ENCODE measurements at places on chromosomes 3 and 15.

GRCh38 chr15:71228403-71228802 lies 113.1 kb downstream of the THSD4 start:
- DNase-seq = no peak

GRCh38 chr15:72838311-72838731 lies 54.8 kb upstream of the ADPGK start:
- no peak for DNase-seq

GRCh38 chr3:113839551-113839950 lies 963 bp downstream of the GRAMD1C start:
- no peak for DNase-seq

DNA sequence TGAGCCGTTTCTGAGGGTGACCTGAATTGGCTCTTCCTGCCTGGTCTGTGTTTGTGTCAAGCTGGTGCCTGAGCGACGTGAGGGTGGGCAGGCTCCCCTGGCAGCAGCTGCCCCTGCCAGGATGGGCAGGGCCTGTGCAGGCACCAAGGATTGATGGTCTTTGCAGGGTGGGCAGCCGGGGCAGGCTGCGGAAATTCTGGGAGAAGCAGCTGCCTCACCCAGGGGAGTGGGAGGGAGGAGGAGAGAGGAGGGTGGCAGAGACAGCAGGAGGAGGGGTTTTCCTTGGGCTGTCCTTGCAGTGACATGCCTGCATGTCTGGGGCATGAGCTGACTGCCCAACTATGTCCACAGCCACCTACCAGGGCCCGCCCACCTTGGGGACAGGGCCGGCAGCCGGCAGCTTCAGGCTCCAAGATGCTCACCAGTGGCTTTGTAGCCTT lies 27.9 kb upstream of the SLC6A6 start:
- peak; percentile 49 for DNase-seq

DNA sequence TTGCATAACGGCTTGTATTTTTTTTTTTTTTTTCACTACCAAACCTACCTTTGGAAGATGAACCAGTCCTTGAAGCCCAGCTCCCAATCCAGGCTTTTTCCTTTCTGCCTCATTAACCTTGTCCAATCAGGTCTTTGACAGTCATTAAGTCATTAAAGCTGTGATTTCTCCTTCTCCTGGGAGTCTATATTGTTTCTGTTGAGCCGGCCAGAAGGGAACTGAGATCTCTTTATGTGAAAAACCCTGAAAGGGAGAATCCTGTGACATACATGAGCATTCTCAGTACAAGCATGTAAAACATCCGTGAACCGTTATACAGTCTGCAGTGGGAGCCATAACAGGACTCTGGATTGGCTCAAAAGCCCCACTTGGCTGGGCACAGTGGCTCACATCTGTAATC lies 40.0 kb downstream of the ZNF589 start:
- DNase-seq = no peak

- DNase-seq = no peak
Observed at GRCh38 chr3:131922356-131922755, 112.5 kb downstream of the CPNE4 start.

DNA sequence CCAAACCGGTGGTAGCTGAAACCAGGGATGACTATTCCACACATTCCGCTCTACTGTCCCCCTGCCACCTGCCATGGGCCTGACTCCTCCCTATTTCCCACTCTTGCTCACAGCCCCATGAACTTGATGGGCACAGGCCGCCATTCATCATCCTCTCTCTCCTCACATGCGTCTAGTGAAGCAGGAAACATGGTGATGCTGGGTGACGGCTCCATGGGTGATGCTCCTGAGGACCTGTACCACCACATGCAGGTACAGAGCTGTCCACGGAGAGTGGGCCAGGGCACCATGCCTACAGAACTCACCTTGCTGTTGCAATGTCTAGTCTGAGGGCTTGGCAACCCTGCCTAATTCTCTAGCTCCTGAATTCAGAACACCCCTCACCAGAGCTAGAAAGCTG lies 23.3 kb upstream of the MANF start:
- DNase-seq = no peak

GRCh38 chr3:4722103-4722502 lies 229.0 kb downstream of the ITPR1 start:
- peak; percentile 74 for DNase-seq

GRCh38 chr3:16181361-16181760 lies 6.9 kb downstream of the GALNT15 start:
- no peak for DNase-seq

DNA sequence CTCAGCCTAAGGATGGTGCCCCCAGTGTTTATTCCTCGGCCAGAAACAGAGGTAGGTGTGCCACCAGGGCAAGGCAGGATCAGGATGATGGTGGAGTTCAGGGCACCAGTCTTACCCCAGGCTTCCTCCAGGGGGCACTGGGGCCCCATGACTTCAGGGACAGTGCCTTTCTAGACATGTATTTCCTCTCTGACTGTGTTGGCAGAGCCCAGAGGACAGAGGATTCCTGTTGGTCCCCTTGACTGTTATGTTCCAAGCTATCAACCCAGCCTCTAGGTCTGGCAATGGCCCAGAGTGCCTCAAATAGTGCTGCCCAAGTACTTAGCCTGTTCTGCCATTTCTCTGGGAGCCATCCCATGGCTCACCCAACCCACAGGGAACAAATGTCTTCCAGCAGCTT lies 2.8 kb downstream of the HEMK1 start:
- peak; percentile 64 for DNase-seq

DNA sequence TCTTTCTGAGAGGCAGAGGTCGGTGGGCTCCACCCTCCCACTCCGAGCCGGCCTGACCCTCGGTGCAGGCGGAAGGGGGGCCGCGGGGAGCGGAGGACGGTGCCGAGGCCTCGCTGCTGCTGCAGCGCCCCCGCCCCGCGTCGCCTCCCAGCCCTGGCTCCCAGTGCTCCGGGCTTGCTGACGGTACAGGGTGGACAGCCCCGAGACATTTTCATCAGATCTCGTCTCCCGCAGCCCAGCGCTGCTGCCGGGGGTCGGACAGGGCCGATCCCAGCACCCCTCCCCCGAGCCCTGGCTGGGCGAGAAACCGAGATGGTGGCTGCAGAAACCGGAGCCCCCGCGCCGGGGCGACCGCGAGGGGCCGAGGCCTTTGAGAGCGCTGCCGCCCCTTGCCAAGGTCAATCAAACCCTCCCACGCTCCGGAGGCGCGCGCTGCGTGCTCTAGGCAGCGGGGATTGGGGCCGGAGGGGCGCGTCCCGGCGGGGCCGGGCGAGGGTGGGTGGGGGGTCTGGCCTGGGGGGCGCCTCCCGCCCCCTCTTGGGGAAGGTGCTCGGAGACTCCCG lies 42.5 kb downstream of the EPHB3 start:
- DNase-seq = no peak

DNA sequence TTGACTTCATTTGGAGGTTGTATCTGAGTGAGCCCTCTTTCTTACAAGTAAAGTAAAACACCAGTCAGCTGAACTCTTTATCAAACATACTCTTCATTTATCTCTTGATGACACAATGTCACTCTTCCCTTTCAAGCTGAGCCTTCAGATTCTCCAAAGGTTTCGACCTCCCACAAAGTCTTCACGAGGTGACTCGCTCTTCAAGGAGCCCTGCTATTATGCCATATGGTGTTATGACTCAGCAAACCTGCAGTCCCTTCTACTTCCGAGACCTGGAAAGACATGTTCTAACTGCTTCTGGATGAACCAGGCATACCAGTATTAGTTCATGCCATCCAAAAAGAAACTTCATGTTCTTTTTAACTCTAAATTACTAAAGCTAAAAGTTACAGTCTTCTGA lies 23.1 kb downstream of the AADAC start:
- DNase-seq = peak; percentile 52

GRCh38 chr3:123034120-123034519 lies 6.6 kb upstream of the SEMA5B start:
- DNase-seq = no peak

DNA sequence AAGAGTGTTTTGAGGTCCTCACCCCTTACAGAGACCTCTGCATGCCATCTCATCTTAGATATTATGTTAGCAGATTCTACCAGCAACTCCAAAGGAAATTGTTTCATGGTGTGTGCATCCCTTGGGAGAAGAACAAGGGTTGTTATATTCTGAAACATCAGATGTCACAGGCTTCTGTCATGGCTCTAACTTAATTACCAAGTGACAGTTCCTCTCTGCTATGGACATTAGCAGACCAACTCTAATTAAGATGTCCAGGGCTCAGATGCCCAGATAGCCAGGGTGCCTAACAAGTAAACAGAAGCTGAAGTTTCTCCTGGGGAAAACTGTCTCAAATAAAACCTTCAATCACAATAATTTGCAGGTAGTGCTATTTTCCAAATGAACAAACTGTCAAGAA lies 153.1 kb upstream of the BFSP2 start:
- DNase-seq = no peak

DNA sequence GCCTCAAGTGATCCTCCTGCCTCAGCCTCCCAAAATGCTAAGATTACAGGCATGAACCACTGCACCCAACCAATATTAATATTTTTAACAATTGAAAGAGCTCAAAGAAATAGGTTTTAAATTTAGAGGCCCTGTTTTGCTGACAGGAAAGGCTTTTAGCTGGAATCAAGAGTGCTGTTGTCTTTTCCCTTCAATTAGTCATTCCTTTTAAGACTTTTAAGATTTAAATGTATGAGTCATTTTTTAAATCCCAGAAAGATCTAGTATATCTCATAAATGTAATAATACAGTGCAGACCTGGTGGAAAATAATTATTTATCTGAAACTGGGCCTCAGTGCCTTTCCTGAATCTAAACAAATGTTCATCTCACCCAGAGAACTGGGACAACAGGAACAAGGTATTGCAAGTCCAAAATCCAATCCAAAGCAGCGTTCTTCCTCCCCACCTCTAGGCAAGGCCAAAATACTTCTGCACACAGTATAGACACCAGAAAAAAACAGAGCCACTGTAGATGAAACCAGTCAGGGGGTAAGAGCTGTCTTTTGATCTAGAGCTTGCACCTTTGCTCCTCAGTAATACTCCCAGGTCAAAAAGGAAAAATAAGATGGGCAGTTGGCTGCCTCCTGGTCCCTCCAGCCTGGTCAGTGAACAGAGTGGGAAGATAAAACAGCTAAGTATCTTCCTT lies 14.4 kb downstream of the AGTR1 start:
- DNase-seq = no peak

DNA sequence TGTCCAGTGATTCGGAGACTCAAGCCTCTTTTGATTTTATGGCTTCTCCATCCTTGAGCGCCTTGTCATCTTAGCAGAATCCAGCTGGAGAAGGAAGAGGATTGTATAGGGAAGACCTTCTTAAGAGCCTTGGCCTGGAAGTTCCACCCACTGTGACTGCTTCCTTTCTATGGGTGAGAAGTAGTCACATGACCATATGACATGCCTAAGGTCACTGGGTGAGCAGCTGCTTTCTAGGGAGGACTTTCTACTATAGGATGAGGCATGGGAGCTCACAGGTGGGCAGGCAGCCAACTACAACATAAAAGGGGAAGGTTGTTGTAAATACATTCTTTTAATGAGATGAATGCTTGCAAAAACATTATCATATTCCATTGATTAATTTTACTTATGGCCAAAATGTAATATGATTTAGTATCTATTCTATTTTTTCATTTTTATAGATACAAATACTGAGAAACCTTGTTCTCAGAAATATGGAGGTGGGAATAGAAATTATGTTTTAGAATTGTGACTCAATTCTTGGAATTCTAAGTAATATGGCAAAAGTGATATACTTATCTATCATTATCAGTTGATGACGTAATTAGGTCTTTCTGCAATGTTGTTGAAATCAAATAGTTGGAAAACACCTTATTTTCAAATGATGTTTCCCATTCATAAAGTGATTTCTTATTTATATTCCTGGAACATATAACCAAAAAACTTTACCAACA lies 53.6 kb upstream of the MINAR1 start:
- no peak for DNase-seq

DNA sequence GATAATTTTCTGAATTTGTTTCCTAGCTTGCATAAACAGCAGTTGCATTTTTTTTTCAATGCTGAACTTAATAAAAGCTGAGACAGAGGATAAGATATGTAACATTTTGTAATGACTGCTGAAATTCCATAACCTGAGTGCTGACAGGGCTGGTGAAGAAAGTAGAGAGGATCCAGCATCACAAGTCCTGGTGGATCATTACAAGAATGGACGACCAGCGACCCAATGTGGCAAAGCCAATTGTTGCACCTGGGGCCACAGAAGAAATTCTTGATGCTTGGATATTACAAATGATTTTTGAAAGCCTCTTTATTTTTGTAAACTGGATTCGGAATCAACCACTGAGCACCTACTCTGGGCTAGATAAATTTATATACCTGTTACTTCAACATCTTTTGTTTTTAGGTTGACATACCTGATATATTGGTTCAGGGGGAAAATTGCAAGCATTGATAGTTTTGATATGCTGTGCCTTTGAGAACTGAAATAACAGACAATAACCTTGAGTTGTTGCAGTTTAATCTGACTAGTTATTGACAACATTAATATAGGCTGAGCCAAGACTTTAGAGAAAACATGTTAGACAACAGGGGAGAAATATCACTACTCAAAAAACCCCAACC lies 3.9 kb upstream of the ACTL6A start:
- peak; percentile 55 for DNase-seq

GRCh38 chr3:120559242-120560061 lies 36.7 kb upstream of the NDUFB4 start:
- DNase-seq = peak; percentile 52

GRCh38 chr3:127182848-127183714 lies 9.8 kb upstream of the PRR23E start:
- DNase-seq = no peak

- DNase-seq = no peak
Observed at GRCh38 chr3:87828046-87828445, 230.8 kb downstream of the CGGBP1 start.

GRCh38 chr3:43905157-43905556 lies 214.4 kb downstream of the ABHD5 start:
- DNase-seq = no peak

DNA sequence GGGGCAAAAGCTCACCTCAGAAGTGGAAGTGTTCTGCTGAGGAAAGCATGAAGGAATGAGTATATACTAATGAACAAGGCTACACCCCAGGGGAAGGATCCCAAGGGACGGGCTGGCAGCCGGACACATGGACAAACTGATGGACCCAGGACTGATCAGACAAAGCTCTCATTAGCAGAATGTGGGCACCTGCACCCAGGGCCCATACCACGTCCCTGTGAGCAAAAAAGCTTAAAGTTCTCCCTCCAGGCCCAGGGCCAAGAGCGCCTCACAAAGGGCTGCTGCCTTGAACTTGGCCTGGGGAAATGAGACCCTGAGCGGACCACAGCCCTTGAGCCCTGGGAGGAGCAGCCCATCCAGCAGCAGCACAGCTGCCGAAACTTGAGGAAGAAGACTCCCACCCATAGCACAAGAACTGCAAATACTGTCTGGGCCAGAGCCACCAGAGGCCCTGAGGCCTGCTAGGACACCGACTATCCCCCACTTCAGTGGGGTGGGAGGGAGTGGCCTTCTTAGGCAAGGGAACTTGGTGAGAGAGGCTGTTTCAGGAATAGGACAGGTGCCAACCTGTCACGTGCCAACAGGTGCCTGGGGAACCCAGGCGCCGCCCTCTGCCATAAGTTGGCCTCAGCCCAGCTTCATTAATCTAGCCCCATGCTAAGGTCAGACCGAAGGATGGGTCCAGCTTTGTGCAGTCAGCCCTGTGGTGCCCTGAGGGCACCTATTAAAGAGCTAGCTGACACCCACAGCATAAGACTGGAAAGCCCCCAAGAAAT lies 2.3 kb upstream of the GMPPB start:
- DNase-seq = no peak

GRCh38 chr3:135349254-135349948 lies 554.3 kb downstream of the EPHB1 start:
- no peak for DNase-seq

- DNase-seq = peak; percentile 60
Observed at GRCh38 chr15:33243869-33244268, 49.4 kb upstream of the FMN1 start.

Measured in urothelium cell line (cell line).